ENCODE measurements at places on chromosomes 6 and 20. TPM values are rescaled to one million over a fixed set of nuclear protein-coding genes. Genes with fewer than 3 reads are reported as not detected.

GABBR1 gene
- 36.4 TPM for total RNA-seq

COL9A1 gene
- total RNA-seq: not detected

KATNA1 gene
- total RNA-seq: 16.2 TPM

TMEM170B gene
- 4.1 TPM for total RNA-seq

PPP1R14C gene
- total RNA-seq: not detected

SEMG1 gene
- total RNA-seq: not detected

DNA sequence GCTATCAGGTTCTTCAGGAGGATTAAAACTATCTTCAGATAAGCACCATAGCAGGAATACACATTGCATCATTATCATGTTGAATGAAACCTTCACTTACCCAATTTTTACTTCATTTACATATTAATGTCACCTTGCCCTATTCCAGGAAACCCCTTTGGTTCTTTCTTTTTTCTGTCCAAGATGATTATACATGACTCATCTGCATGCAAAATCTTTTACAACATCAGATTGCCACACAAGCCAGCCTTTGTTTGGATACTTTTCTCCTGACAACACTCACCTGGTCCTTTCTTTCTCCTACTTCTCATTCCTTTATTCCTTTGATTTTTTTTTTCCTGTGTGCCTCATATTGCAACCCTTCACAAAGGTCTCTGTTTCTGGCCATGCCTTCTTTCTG lies 200.5 kb upstream of the POU3F2 start:
- no peaks in the 10 kb centered on the region for H3K4me1 ChIP-seq
- H3K27ac ChIP-seq: no peak overlapping the region
- peaks cover 15% of the 10 kb centered on the region for H3K27me3 ChIP-seq
- no peak for DNase-seq
- no peaks in the 10 kb centered on the region for H3K36me3 ChIP-seq

DNA sequence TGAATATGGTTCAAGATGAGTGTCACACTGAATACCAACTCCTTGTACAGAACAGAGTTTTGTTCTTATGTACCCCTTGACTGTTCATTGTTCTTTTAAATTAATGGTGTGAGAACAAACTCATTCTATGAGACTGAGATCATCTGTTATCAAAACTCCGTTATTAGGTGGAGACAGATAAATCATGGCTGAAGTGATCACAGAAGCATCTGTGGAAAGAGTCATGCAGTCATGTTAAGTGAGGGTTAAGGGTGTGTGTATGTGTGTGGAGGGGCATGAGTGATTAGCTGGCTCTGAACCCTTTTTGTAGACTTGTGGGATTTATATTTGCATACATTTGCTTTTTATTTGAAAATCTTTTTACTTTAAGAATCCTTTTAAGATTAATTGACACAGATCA lies 24.7 kb downstream of the ADGRG6 start:
- peaks cover 7% of the 10 kb centered on the region for H3K4me1 ChIP-seq
- DNase-seq: no peak
- H3K27me3 ChIP-seq: no peaks in the 10 kb centered on the region
- H3K27ac ChIP-seq: no peak overlapping the region
- H3K4me3 ChIP-seq: no peak overlapping the region
- no peaks in the 10 kb centered on the region for H3K36me3 ChIP-seq

DNA sequence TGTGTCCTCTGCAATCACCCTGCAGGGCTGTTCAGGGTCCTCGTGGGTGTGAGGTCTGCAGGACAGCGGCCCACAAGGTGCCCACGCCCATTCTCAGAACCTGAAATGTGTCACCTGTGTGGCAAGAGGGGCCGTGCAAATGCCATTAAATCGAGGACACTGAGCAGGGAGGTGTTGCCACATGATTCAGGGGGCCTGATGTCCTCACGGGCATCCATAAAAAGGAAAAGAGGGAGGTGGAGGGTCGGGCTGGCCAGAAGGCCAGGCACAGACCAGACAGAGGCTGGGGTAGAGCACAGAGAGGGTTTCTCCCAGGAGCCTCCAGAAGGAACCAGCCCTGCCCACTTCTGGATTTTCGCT lies 239.6 kb downstream of the ERMARD start:
- H3K27ac ChIP-seq: no peak overlapping the region
- no peaks in the 10 kb centered on the region for H3K27me3 ChIP-seq
- no peaks in the 10 kb centered on the region for H3K36me3 ChIP-seq
- peaks cover 38% of the 10 kb centered on the region for H3K4me1 ChIP-seq

DNA sequence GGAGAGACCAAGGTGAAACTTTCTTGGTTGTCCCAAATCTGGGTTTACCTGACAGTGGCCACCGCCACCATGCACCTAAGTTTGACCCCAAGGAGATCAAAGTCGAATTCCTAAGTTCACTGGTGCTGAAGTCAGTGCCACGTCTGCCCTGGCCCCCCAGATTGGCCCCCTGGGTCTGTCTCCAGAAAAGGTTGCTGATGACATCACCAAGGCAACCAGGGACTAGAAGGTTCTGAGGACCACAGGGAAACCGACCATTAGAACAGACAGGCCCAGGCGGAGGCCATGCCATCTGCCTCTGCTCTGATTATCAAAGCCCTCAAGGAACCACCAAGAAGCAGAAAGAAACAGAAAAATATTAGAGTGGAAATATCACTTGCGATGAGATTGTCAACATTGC lies 91.2 kb downstream of the DLL1 start:
- no peak overlapping the region for H3K27ac ChIP-seq
- no peaks in the 10 kb centered on the region for H3K27me3 ChIP-seq
- H3K4me3 ChIP-seq: no peak overlapping the region
- H3K36me3 ChIP-seq: peaks cover 3% of the 10 kb centered on the region

GRCh38 chr20:9971746-9972145 lies 63.0 kb upstream of the ANKEF1 start:
- H3K36me3 ChIP-seq: no peaks in the 10 kb centered on the region
- peaks cover 4% of the 10 kb centered on the region for H3K27me3 ChIP-seq
- H3K4me3 ChIP-seq: no peak overlapping the region
